ENCODE measurements at places on chromosomes 11 and 22. TPM values are rescaled to one million over a fixed set of nuclear protein-coding genes. Genes with fewer than 3 reads are reported as not detected.

DNA sequence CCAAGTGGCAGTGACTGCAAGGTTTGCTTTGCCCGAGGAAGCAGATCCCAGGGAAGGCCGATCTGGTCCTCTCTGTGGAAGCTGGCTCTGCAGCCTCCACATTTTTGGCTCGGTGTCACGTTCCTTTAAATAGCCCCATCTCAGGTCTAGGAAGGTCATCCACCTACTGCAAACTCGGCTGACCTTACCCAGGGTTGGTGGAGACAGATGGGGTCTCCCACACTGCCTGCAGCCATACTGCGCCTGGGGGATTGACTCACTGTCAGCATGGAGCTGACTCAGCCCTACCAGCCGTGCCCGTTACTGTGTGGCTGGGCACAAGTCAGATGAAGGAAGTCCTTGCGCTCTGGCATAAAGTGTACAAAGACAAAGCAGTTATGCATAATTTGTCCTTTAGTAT, 16.9 kb downstream of the CDPF1 start:
- H3K36me3 ChIP-seq: no peaks in the 10 kb centered on the region
- no peak overlapping the region for H3K27ac ChIP-seq
- peaks cover 4% of the 10 kb centered on the region for H3K4me1 ChIP-seq
- H3K4me3 ChIP-seq: no peak overlapping the region

CADM1 gene
- 276 TPM for total RNA-seq

GRCh38 chr11:36065436-36065835, 121.6 kb downstream of the LDLRAD3 start:
- no peaks in the 10 kb centered on the region for H3K36me3 ChIP-seq
- no peak for DNase-seq
- H3K4me3 ChIP-seq: no peak overlapping the region
- H3K27ac ChIP-seq: no peak overlapping the region
- no peaks in the 10 kb centered on the region for H3K4me1 ChIP-seq

DNA sequence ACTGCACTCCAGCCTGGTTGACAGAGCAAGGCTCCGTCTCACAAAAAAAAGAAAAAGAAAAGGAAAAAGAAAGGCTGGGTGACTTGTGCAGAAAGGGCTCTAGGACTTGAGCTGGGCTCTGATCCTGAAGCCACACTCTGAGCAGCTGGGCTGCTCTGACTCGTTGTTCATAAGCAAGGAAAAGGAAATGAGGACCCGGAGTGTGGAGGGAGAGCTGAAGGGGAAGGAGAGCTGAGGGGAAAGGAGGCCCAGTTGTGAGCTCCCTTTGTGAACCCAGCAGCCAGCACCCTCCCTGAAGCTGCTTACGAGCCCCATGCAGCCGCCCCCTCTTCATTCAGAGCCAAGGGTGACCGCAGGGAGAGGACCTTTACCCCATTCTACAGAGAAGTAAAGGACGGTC, 12.3 kb upstream of the SH3BP1 start:
- DNase-seq: no peak
- no peaks in the 10 kb centered on the region for H3K27me3 ChIP-seq
- peaks cover 22% of the 10 kb centered on the region for H3K36me3 ChIP-seq
- H3K4me1 ChIP-seq: peaks cover 21% of the 10 kb centered on the region
- H3K27ac ChIP-seq: no peak overlapping the region

DNA sequence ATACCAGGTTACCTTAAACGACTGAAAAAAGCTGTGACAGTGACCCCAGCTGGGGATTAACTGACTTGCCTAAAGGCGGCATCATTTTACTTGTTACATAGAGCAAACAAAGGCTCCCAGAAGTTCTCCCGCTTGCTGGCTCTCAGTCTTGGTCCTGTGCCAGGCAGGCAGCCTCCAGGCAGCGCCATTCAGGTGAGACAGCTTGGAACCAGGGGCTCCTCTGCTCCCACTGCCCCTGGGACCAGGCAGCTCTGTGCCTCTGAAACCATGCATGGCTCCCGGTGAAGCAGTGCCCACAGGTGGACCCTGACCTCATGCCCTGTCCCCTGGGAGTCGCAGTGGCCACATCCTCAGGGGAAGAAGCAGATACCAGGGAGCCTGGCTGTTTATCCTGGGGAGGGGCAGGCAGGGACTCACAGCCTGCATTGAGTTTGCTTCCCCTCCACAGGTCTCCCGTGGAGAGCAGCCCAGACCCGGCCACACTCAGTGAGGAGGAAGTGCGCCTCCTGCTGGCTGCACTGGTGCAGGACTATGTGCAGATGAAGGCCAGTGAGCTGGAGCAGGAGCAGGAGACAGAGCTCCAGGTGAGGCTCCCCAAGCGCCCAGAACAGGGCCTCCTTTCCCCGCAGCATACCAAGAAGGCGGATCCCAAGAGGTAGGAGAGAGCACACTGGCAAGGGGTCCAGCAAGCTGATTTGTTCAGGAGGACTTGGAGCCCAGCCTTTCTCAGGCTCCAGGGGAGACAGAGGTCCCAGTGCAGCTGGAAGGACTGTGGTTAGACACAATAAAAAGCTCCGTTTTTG, 15.6 kb upstream of the CYP2R1 start:
- H3K4me1 ChIP-seq: peaks cover 6% of the 10 kb centered on the region
- no peaks in the 10 kb centered on the region for H3K36me3 ChIP-seq
- peak; percentile 76 for DNase-seq
- no peak overlapping the region for H3K27ac ChIP-seq
- no peak overlapping the region for H3K4me3 ChIP-seq
- H3K27me3 ChIP-seq: no peaks in the 10 kb centered on the region

GRCh38 chr11:114615448-114616361, 20.1 kb upstream of the NXPE4 start:
- H3K4me3 ChIP-seq: no peak overlapping the region
- H3K4me1 ChIP-seq: no peaks in the 10 kb centered on the region
- no peaks in the 10 kb centered on the region for H3K36me3 ChIP-seq
- H3K27me3 ChIP-seq: no peaks in the 10 kb centered on the region
- no peak overlapping the region for H3K27ac ChIP-seq
- DNase-seq: no peak

DNA sequence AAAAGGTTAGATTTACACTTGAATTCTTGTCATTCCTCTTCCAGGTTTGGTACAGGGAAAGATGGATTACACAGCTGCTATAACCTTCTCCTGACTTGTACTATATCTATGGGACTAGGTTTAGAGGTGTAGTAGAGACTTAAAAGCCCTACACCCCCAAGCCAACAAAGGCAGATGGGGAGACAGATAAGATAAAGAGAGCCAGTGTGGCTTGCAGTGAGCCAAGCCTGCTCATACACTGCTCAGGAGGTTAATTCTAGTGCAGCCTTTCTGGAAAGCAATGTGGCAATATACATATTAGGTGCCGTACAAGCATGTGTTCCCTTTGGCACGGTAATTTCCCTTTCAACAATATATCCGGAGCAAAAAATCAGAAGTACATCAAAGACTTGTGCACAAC, 10.8 kb downstream of the SIK3 start:
- DNase-seq: no peak
- H3K27me3 ChIP-seq: no peaks in the 10 kb centered on the region
- no peaks in the 10 kb centered on the region for H3K36me3 ChIP-seq
- H3K4me3 ChIP-seq: no peak overlapping the region

GRCh38 chr22:24071686-24072085, 60.6 kb downstream of the CABIN1 start:
- peaks cover 22% of the 10 kb centered on the region for H3K4me1 ChIP-seq
- H3K27me3 ChIP-seq: no peaks in the 10 kb centered on the region
- no peak for DNase-seq

- H3K4me3 ChIP-seq: no peak overlapping the region
- no peak for DNase-seq
- H3K27me3 ChIP-seq: no peaks in the 10 kb centered on the region
- H3K27ac ChIP-seq: no peak overlapping the region
These were observed 6.9 kb downstream of the RAB6A start for GRCh38 chr11:73753938-73754337.

DNA sequence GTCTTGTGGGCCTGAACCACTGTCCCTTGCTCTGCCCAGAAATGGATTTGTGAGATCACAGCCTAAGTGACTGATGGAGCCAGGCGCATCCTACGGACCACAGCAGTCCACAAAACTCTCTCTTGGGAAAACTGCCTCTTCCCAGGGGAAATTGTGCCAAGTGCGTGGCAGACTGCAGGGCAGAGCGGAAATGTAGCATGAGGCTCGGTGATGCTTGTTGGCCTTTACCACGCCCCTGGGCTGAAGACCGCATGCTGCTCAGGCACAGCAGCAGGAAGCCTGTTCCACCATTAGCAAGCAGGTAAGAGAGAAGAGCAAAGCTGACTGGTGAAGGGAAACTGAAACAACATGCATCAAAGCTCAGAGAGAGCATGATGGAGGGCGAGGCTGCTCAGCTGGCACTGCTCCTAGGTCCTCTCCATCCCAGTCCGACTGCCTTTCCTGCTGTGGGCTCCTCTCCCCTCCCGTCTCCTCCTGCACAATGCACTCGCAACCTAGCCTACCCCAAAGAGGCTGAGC, 26.5 kb upstream of the SCARF2 start:
- H3K4me3 ChIP-seq: no peak overlapping the region
- H3K4me1 ChIP-seq: peaks cover 12% of the 10 kb centered on the region
- H3K27me3 ChIP-seq: no peaks in the 10 kb centered on the region
- no peak overlapping the region for H3K27ac ChIP-seq

- H3K4me3 ChIP-seq: peak overlapping the region; percentile 89
- H3K36me3 ChIP-seq: no peaks in the 10 kb centered on the region
- DNase-seq: peak; percentile 98
- H3K27ac ChIP-seq: peak overlapping the region; percentile 80
- no peaks in the 10 kb centered on the region for H3K27me3 ChIP-seq
These were observed 2.5 kb downstream of the CPT1A start for GRCh38 chr11:68839054-68839865.

GRCh38 chr11:16178273-16178672, 178.1 kb downstream of the SOX6 start:
- no peak overlapping the region for H3K4me3 ChIP-seq
- no peaks in the 10 kb centered on the region for H3K4me1 ChIP-seq
- H3K27me3 ChIP-seq: no peaks in the 10 kb centered on the region
- no peak for DNase-seq
- no peaks in the 10 kb centered on the region for H3K36me3 ChIP-seq
- H3K27ac ChIP-seq: no peak overlapping the region

DNA sequence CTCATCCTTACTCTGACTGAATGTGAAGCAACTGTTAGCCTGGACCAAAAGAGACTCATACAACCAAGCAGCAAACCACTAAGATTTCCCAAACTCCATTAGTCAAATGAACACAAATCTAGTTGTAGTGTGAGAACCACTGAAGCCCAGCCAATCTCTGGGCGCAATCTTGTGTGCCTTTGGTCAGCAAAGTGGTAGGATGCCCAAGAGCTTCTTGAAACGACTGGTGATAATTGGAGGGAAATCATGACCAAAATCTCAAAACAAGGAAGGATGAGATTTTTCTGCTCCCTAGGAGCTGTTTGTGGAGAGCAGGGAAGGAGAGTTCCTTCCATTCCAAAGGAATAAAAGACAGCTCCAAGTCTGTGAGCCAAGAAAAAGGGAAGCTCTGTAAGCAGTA, 24.0 kb downstream of the F2 start:
- H3K4me1 ChIP-seq: no peaks in the 10 kb centered on the region
- no peak overlapping the region for H3K4me3 ChIP-seq
- H3K27me3 ChIP-seq: no peaks in the 10 kb centered on the region
- DNase-seq: no peak

- DNase-seq: no peak
- H3K27me3 ChIP-seq: no peaks in the 10 kb centered on the region
- no peaks in the 10 kb centered on the region for H3K36me3 ChIP-seq
- H3K4me3 ChIP-seq: no peak overlapping the region
- H3K4me1 ChIP-seq: peaks cover 19% of the 10 kb centered on the region
These were observed 6.1 kb downstream of the PI4KA start for GRCh38 chr22:20852503-20852902.

GRCh38 chr11:104841973-104842525, 56.2 kb downstream of the CASP12 start:
- H3K27me3 ChIP-seq: no peaks in the 10 kb centered on the region
- no peak overlapping the region for H3K27ac ChIP-seq
- no peak overlapping the region for H3K4me3 ChIP-seq
- no peaks in the 10 kb centered on the region for H3K36me3 ChIP-seq

GRCh38 chr11:135075740-135076139, 663.7 kb upstream of the B3GAT1 start:
- H3K4me3 ChIP-seq: no peak overlapping the region
- DNase-seq: peak; percentile 44
- H3K27ac ChIP-seq: no peak overlapping the region
- H3K36me3 ChIP-seq: no peaks in the 10 kb centered on the region
- H3K4me1 ChIP-seq: no peaks in the 10 kb centered on the region
- no peaks in the 10 kb centered on the region for H3K27me3 ChIP-seq

DNA sequence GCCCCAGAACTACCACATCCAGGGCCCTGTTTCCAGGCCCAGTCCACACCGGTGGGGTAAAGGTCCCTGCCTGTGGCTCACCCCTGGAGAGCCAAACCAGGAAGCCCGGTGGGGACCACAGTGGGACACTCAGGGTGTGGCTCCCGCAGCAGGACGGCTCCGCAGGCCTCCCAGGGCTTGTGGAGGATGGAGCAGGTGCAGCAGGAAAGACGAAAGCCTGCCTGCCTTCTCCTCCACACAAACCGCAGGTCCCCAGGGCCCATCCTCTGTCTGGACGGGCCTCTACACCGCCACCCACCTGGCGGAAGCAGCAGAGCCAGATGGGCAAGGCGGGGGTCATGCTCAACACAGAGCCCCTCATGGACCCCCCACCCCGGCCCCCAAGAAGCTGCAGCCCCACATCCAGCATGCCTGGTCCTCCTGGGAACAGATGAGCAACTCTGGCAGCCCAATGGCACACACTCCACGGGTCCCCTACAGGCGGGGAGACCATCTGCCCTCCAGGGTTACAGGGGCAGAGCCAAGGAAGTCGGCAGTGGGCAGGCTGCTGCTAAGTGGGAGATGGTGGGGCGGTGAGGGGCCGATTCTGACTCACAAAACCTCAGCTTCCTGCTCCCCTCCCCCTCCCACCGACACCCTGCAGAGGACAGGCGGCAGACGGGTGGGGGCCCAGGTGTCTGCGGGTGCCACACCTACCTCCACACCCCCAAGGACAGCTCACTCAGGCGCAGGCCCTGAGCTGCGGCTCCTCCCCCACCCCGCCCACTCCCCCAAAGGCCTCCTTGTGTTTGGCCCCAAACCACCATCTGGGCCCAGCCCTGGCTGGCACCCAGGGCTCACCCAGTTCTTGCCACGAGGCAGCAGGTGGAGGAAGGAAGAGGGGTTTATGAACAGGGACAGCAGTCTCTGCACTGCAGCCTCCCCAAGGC, 5.2 kb downstream of the SBF1 start:
- peak overlapping the region; percentile 60 for H3K27ac ChIP-seq
- H3K36me3 ChIP-seq: peaks cover 29% of the 10 kb centered on the region
- H3K4me1 ChIP-seq: peaks cover 43% of the 10 kb centered on the region
- peak; percentile 82 for DNase-seq

DNA sequence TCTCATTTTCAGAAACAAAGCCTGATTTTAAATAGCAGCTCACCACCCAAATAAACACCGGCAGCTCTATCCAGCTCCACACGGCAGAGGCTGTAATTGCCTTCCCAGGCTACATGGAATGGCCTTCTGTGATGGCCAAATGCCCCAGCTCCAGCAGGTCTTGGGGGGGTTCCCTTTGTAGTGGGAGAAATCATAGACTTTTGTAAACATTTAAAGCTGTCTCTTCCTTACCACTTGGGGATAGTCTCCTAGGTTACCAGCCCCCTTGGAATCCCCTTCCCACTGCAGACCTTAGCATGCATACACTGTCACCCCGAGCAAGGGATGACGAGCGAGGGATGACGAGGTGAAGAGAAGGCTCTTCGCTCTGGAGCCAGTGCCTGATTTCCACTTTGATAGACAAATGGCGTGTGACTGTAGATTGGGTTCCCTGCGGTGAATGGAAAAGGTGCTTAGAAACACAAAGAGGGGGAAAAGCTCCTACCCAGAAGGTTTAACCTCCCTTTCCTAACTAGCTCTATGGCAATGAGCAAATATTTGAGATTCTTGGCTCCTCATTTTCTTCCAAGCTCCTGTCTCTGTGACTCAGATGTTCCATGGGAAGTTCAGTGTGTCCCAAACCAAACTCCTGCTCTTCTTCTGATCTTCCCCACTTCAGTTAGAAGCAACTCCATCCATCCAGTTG, 108.0 kb upstream of the CADM1 start:
- no peak overlapping the region for H3K4me3 ChIP-seq
- no peaks in the 10 kb centered on the region for H3K36me3 ChIP-seq
- H3K4me1 ChIP-seq: peaks cover 14% of the 10 kb centered on the region
